H1 (cell line): ENCODE measurements at places on chromosomes 4 and X.
A peak's percentile ranks its signal among the peaks of the same experiment; 100 is the strongest.

DNA sequence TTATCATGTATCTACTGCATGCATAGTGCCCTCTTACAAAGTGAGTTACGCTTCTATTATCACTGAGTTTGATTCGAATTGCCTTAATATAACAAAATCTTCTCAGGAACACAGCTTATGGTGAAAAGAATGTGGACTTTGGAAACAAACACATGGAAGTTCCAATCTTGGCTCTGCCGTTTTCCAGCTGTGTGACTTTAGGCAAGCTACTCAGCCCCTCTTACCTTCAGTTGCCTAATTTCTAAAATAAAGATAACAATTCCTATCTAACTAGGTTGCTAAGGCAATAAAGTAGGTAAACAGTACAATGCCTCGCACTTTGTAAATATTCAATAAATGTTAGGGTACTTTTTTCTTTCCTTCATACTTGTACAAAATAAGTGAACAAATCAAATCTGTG lies 104.0 kb upstream of the GRIA3 start:
- no peak for DNase-seq

DNA sequence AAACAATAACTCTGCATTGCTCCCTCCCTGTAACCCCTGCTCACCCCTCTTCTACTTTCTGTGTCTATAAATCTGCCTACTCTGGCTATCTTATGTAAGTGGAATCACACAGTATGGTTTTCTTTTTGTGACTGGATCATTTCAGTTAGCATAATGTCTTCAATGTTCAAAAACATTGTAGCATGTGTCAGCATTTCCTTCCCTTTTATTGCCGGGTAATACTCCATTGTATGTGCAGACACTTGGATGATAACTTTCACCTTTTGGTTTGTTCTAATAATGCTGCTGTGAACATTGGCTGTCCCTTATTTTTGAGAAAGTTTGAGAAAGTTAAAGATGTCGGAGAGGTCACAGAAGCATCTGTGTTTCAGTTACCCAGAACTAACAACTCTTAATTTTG lies 60.6 kb upstream of the TLR2 start:
- DNase-seq = no peak

- no peak for DNase-seq
Measured at GRCh38 chr4:2390784-2391421, 27.5 kb downstream of the ZFYVE28 start.

DNA sequence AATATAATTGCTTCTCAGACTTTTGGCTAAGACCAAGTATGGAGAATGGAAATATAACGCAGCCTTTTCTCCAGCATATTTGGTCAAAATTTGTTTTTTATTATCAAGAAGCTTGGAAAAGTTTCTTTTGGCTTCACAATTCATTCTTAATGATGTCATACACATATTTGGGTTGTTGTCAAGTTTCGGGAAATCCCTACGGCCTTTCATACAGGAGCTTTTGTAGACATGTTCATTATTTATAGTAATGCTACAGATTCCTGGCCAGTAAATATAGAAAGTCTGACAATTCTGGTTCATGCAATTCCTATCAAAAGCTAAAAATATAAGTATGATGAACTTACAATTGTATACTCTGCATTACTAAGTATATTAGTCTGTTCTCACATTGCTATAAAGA lies 112.9 kb downstream of the IRF2 start:
- no peak for DNase-seq

DNA sequence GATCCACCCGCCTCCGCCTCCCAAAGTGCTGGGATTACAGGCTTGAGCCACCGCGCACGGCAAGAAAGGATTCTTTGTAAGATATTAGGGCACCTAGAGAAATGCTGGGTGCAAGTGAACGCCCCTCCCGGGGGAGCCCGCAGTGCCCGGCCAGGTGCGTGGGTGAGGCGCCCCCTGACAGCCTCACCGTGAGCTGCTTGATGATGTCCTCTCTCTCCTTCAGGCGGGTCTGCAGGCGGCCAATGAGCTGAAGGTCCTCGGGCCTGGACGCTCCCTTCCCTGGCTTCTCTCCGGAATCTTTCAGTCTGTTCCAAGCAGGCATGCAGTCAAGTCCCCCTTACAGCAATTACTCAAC lies 21.9 kb downstream of the MED28 start:
- no peak for DNase-seq

- DNase-seq = no peak
Measured at GRCh38 chrX:98956014-98956413, 1454.1 kb downstream of the PCDH19 start.

- DNase-seq = no peak
Measured at GRCh38 chrX:48480583-48480982, 4.6 kb downstream of the FTSJ1 start.

DNA sequence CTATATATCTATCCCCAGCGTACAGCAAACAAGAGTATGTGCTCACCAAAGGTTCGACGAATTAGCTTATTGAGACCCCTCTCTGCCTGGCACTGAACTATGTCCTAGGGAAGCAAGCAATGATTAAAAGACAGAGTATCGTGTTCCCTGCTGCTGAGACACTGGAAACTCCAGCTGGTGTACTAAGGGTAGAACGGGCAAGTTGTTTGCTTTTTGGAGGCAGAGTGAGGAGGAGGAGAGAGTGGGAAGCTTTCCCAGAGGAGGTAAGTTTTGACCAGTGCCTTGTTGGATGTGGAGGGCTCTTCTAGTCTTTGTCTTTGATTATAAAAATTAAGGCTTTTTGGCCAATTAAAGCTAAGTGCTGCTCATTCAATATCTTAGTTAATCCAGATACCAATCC lies 61.7 kb downstream of the PJA1 start:
- DNase-seq = no peak

- DNase-seq = no peak
Measured at GRCh38 chr4:5827108-5828004, 65.5 kb downstream of the CRMP1 start.

- no peak for DNase-seq
Measured at GRCh38 chrX:31012509-31013025, 59.3 kb downstream of the FTHL17 start.

DNA sequence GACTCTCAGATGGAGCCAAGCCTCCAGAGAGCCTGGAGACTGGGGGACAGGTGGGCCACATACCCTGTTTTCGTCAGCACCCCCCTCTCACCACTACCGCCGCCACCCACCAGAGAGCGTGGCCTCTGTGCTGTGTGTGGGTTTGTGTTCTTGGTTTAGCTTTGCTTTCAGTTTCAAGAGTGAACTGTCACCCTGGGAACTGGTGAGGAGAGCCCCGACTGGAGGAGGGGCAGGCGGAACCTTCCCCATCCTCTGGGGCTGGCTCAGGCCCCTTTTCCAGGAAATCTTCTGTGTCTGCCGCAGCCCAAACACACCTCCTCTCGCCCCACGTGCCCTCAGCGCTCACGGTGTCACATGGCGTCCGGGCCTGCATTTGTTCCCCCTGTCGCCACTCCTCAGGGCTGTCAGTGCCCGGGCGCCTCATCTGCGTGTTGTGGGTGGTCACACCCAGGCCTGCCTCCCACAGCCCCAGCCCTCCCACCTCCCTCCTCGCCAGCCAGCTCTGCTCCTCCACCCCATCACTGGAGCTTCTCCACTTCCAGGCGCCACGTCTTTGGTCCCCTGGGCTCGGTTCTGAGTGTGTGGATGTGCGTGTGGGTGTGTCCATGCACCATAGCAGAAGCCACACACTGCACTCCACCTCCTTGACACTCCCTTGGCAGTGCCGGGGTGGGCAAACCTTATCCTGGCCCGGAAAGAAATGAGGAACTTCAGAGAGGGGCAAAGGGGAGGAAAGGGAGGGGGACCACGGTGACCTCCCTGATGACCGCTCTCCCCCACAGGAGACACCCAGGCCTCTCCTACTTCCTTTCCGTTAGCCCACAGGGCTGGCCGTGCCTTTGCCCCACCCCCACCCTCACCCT lies 27.8 kb downstream of the ELF4 start:
- DNase-seq = no peak

DNA sequence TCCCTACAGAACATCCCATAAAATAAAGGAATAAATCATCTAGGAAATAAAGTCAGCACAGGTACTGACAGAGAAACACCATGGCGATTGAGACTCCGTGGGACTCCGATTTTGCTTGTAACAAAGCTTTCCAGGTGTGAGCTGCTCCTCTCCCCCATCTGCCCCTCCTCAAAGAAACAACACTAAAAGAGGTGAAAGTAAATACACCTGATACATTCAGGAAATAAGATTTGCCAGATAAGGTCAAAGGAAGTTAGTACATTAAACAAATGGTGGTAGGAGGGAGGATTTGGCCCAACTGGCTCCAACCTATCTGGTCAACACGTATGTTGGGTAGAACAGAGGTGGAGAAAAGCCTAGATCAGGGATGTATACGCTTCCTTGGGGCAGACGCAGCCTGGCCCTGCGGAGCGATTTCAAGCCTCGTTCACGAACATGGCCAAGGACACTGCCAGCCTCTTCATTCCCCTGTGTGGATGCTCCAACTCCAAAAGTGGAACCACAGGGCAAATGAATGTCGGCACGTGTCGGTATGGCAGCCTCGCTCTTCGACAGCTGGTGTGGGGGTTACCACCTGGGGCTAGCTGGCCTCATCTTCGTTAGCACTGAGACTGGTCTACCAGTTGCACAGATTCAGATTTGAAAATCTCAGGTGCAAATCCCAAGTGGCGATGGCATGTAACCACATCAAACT lies 162.5 kb downstream of the AFAP1 start:
- DNase-seq = no peak

DNA sequence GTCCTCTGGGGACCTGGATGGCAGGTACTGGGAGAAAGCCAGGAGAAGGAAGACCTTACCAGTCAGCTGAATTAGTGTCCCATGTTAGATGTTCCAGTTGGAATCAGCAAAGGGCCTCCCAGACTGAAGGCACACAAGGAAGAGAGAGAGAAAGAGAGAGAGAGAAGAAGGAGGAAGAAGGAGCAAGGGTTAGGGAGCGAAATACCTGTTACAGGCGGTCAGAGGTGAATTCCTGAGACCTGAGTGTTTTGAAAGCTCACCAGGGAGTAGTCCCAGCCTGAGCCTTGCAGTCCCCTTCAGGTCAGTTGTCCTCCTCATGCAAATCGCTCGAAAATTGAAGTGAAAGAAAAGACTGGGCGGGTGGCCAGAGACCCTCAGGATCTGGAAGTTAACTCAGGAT lies 60.3 kb downstream of the USP11 start:
- DNase-seq = no peak

DNA sequence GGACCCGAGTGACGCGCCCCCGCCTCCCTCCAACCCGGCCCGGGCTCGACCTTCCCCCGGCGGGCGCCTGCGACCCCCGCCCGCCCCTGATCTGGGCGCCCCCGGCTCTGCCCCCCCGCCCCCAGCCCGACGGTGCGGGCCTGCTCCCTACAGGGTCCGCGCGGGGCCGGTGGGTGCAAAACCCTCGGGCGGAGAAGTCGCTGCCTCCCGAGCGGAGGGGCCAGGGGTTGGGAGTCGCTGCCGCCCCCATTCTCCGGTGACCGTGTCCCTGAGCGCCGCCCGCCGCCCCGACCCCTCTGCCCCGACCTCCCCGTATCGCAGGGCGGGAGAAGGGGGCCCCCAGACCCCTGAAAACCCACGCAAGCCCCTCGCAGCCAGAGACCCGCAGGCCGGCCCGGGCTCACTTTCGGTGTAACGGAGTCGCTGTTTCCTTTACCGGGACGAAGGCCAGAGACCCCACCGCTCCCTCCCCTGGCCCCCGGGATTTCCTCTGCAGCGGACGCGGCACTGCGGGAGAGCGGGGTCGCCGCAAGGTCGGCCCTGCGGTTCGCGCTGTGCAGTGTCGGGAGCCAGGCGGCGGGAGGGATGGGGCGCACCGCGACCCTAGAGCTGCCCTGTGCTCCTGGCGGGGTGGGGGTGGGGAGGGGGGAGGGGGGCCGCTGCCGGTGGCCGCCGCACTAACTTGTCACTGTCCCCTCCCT lies 729 bp upstream of the CPLX1 start:
- peak; percentile 74 for DNase-seq

DNA sequence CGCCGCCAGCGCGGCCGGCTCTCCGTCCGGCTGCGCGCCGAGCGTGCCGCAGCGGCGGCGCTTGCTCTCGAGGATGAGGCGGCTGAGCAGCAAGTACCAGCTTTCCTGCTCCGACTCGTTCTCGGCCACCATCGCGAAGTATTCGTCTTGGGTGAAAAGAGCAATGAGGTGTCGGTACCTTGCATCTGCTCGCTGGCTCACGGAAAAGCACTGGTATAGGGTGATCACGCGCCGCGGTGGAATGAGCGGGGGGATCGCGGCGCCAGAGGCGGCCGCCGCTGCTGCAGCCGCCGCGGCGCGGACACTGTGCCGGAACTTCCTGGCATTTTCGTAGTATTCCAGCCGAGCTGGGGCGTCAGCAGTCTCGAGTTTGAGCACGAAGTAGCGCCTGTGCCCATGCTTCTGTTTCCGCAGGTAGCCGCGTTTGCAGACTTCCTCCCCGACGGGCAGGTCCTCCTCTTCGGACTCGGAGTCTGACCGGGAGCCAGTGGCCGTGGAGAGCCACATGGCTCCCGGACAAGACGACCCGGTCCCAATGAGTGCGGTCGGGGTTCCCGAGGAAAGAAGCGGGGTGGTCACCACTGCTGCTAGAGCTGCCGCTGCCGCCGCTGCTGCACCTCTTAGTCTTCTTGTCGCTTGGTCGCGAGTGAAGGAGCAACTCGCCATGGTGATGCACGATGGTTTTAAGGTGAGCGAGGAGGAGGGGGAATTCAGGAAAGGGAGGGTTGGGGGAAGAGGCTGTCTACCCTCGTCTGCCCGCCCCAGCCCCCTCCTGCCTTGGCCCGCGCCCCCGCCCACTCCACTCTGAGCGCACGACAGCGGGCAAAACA lies 469 bp downstream of the IRS4 start:
- peak; percentile 51 for DNase-seq

DNA sequence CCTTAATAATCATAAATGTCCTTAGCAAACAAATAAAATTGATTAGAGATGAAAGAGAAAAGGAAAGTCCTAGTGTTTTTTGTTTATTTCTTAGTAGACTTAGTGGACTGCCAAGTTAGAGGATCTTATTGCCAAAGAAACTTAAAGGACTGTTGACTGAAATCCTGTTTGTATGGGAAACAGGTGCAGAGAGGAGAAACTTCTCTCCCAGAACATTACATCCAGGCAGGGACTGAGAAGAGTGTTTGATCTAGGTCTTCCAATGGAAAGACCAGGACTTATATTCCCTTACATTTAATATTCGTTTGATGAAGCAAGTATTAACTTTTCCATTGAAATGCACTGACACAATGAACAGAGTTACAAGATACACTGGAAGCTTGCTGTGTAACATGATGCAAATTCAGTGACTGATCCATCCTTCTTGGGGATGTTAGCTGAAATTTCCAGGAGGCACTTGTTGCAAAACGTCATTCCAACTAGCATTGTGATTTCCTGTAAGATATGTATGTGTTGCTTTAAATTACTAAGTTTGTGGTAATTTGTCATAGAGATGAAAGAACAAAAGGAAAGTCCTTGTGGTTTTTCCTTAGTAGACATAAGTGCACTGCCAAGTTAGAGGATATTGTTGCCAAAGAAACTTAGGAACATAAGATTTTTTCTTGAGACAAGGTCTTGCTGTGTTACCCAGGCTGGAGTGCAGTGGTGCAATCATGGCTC lies 505.6 kb downstream of the STIM2 start:
- DNase-seq = no peak

DNA sequence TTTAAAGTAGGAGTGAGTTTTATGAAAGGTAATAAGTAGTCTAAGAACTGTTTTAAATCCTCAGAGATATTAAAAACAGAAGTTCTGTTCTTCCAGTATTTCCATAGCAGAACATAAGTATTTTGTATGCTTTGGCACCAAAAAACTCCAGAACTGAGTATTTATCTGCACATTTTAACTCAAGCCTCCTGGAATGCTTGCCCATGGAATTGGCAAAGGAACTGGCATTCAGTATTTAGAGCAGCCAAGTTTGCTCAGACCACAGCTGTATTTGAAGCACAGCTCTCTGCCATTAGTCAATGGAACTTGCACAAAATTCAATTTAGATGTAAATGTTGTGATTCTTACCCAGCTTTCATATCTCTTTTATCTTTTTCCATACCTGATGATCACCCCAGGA lies 42.2 kb downstream of the NDNF start:
- no peak for DNase-seq

GRCh38 chr4:125728568-125728967 lies 413.8 kb downstream of the FAT4 start:
- DNase-seq = no peak
